ENCODE measurements at places on chromosomes 4 and X. TPM values are rescaled to one million over a fixed set of nuclear protein-coding genes. Genes with fewer than 3 reads are reported as not detected.

DNA sequence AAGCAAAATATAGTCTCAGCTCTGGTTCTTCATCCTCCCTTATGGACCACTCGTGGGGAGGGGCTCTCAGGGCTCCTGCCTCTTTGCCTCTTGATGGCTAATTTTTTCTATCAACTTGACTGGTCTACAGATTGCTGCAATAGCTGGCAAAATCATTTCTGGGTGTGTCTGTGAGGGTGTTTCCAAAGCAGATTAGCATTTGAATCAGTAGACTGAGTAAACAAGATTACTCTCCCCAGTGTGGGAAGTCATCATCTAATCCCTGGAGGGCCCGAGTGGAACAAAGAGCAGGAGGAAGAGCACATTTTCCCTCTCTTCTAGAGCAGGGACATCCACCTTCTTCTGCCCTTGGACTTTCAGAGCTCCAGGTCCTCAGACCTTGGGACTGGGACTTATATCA lies 153.5 kb downstream of the STK32B start:
- no peaks in the 10 kb centered on the region for H3K36me3 ChIP-seq
- no peak for DNase-seq
- no peaks in the 10 kb centered on the region for H3K27me3 ChIP-seq

- no peaks in the 10 kb centered on the region for H3K27me3 ChIP-seq
- no peak overlapping the region for H3K27ac ChIP-seq
- no peaks in the 10 kb centered on the region for H3K4me1 ChIP-seq
- no peak overlapping the region for H3K4me3 ChIP-seq
These were observed 9.7 kb upstream of the KLHL13 start for GRCh38 chrX:118126286-118126685.

DNA sequence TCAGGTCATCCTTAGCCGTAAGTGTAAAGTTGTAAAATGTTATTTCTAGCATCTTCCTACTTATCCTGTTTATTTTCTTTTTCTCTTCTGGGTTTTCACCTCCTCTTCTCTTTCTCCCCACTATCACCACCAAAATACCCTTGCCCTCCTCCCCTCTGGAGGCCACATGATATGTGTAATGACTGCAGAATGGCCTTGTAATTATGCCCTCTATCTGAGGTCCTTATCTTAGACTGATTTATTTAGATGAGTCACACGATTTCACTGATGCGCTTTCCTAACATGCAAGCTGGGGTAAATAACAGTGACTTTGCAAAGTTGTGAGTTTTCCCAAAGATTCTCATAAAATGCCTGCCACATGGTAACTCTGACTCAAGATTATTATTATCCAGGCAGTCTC lies 231.8 kb upstream of the GPRIN3 start:
- H3K27me3 ChIP-seq: no peaks in the 10 kb centered on the region
- no peak for DNase-seq
- H3K4me3 ChIP-seq: no peak overlapping the region
- no peaks in the 10 kb centered on the region for H3K36me3 ChIP-seq
- H3K27ac ChIP-seq: no peak overlapping the region

- no peak overlapping the region for H3K4me3 ChIP-seq
- no peaks in the 10 kb centered on the region for H3K27me3 ChIP-seq
- H3K36me3 ChIP-seq: no peaks in the 10 kb centered on the region
- no peak overlapping the region for H3K27ac ChIP-seq
- H3K4me1 ChIP-seq: no peaks in the 10 kb centered on the region
These were observed 813.0 kb upstream of the POU3F4 start for GRCh38 chrX:82695066-82695465.

DNA sequence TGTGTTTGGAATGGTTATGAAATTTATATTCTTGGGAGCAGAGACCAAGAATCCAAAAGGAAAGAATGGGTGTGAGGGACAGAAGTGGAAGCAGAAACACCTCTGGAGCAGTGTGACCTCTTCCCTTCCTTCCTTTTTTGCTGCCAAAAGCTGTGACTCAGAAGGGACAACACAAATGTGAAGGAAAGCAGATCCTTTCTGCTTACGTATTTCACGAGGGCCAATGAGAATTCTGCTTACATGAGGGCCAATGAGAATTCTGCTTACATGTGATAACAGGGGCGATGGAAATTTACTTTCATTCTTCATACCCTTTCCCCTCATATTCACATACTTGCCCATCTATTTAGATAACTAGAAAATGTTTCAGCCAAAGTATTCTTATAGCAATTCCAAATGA lies 404.6 kb downstream of the PRDM5 start:
- no peaks in the 10 kb centered on the region for H3K27me3 ChIP-seq
- DNase-seq: peak; percentile 9
- H3K36me3 ChIP-seq: no peaks in the 10 kb centered on the region
- H3K4me3 ChIP-seq: no peak overlapping the region
- no peak overlapping the region for H3K27ac ChIP-seq
- H3K4me1 ChIP-seq: no peaks in the 10 kb centered on the region

DNA sequence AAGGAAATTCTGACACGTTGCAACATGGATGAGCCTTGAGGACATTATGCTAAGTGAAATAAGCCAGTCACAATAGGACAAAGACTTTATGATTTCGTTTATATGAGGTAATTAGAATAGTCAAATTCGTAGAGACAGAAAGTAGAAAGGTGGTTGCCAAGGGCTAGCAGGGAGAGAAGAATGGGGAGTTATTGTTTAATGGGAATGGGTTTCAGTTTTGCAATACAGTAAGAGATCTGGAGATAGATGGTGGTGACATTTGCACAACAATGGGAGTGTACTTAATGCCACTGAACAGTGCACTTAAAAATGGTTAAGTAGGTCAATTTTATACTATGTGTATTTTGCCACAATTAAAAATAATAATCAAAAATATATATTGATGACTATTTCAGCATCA lies 43.4 kb upstream of the TMEM154 start:
- no peak overlapping the region for H3K27ac ChIP-seq
- no peak overlapping the region for H3K4me3 ChIP-seq
- peaks cover 25% of the 10 kb centered on the region for H3K4me1 ChIP-seq
- H3K27me3 ChIP-seq: no peaks in the 10 kb centered on the region
- no peaks in the 10 kb centered on the region for H3K36me3 ChIP-seq

DNA sequence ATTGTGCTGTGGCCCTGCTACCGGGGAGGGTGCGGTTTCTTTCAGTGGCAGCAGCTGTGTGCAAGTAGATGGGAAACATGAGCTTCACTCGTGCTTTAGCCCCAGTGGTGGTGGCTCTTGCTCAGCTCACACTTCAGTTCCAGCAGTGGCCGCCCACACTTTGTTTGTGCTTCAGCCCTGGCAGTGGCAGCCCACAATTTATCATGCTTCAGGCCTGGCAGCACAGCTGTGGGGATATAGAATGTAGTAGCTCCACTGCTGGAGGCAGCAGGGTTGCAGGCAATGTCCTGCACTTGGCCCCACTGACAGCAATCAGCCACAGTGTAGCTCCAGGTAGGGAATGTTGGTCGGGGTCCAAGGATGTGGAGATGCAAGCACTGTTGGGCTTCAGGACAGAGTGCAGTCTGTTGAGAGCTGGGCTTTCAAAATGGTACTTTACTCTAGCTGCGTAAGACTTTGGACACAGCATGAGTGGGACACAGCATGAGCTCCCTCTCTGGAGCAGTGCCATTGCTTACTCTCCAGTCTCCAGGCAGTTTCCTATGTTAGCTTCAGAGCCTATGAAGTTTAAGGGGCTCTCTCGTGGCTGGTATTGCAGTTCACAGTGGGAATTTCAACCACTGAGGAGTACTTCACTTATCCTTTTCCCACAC lies 413.1 kb downstream of the PDGFC start:
- no peak for DNase-seq
- H3K36me3 ChIP-seq: no peaks in the 10 kb centered on the region
- H3K4me3 ChIP-seq: no peak overlapping the region
- no peak overlapping the region for H3K27ac ChIP-seq

GRCh38 chr4:68499021-68499420 lies 51.8 kb downstream of the TMPRSS11E start:
- H3K36me3 ChIP-seq: no peaks in the 10 kb centered on the region
- DNase-seq: no peak
- no peaks in the 10 kb centered on the region for H3K27me3 ChIP-seq
- no peak overlapping the region for H3K4me3 ChIP-seq
- H3K4me1 ChIP-seq: peaks cover 21% of the 10 kb centered on the region

- H3K4me1 ChIP-seq: no peaks in the 10 kb centered on the region
- H3K4me3 ChIP-seq: no peak overlapping the region
- H3K36me3 ChIP-seq: no peaks in the 10 kb centered on the region
- no peak overlapping the region for H3K27ac ChIP-seq
These were observed 24.2 kb upstream of the EPGN start for GRCh38 chr4:74284053-74284452.

DNA sequence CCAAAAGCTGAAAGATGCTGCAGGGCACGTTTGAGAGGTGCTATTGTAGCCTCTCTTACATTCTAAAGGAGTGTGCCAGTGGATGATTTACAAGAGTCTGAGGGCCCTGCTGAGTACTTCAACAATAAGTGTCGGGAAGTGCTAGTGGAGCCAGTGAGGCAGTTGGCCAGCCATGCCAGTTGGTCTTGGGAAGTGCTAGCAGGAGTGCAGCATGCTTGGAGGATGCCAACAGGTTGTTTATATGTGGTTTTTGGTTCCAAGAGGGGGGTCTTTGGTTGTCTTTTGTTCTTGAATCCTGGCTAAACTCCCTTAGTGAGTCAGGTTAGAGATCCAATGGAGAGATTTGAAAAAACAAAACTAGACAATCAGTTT lies 335.3 kb downstream of the PABPC4L start:
- H3K4me1 ChIP-seq: no peaks in the 10 kb centered on the region
- no peaks in the 10 kb centered on the region for H3K36me3 ChIP-seq
- no peak overlapping the region for H3K4me3 ChIP-seq
- no peaks in the 10 kb centered on the region for H3K27me3 ChIP-seq

DNA sequence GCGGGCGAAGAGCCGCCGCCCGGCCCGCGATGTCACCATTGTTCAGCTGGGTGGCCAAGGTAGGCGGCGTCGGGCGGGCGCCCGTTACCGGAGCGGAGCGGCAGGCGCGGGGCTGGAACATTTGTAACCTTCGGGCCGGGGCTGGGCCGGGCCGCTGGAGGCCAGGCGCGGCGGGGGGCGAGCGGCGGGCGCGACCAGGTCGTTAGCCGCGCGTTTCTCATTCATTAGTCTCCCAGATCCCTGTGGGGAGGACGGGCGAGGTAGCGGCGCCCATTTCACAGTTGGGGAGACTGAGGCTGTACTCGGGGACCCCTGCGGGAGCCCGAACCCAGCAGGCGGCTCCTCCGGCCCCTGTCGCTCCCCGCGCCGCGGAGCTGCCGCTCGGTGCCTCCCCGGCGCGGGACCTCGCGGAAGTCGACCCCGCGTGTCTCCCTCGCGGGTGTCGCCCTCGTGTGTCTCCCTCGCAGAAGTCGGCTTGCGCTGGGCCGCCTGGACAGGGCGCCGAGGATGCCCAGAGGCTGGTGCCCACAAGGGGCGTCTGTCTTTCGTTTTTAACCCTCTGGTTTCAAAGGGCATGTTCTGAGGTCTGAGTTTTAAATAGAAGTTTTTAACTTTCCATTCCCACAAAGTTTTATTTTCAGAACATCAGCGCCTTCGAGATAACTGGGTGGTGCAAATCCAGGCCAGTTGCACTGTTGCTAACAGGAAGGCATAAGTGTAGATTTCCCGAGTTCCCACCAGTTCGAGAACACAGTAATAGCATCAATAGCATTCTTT lies 17.5 kb downstream of the PTTG2 start:
- H3K27me3 ChIP-seq: no peaks in the 10 kb centered on the region
- peaks cover 54% of the 10 kb centered on the region for H3K4me1 ChIP-seq
- H3K4me3 ChIP-seq: peak overlapping the region; percentile 81
- no peaks in the 10 kb centered on the region for H3K36me3 ChIP-seq
- peak; percentile 23 for DNase-seq

DNA sequence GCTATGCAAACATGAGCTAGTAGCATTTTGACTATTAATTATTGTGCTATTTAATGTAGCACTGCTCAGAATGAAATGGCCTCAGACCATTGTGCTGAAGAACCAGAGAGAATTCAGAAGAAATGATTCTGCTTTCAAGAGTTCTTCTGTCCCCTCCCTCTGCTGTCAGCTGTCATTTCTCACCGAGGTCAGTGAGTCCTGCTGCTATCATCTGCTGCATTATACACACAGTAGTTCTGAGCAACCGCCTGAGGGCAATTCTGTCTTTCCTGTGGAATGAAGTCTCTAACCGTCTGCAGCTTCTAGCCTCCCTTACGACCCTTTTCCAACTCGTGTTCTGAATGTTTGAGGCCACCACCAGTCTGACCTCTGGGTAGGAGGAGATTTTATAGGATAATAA lies 249.4 kb downstream of the HNRNPD start:
- DNase-seq: no peak
- H3K36me3 ChIP-seq: no peaks in the 10 kb centered on the region
- H3K4me3 ChIP-seq: no peak overlapping the region
- H3K4me1 ChIP-seq: peaks cover 7% of the 10 kb centered on the region
- H3K27me3 ChIP-seq: no peaks in the 10 kb centered on the region

DNA sequence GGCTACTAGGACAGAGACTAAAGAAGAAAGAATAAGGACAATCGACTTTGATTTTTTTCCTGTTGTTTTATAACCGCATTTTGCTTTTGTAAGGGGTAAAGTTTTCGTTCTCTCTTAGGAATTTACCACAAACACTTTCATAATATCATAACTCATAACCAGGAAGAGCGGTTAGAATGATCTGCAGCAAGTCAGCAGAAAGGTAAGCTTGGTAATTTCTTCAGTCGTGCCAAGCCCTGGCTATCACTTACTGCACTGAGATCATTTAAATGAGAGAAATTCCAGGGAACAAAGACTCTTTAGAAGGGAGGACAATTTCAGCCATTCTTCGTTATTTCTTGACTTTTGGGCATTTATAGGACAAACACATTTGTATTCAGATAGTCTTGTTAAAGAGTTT lies 258.1 kb downstream of the UNC5C start:
- no peaks in the 10 kb centered on the region for H3K4me1 ChIP-seq
- H3K36me3 ChIP-seq: no peaks in the 10 kb centered on the region
- no peak overlapping the region for H3K4me3 ChIP-seq
- no peak overlapping the region for H3K27ac ChIP-seq

Gene PSAPL1
- 0.02 TPM for total RNA-seq

Gene COL4A6
- total RNA-seq: 8.2 TPM

Gene HEPH
- total RNA-seq: not detected

Gene CXorf49
- not detected for total RNA-seq

Gene MTMR8
- total RNA-seq: 0.14 TPM

Gene FGB
- total RNA-seq: 408 TPM

Data from HepG2 (cell line).